ENCODE measurements at places on chromosomes 16 and 17.

DNA sequence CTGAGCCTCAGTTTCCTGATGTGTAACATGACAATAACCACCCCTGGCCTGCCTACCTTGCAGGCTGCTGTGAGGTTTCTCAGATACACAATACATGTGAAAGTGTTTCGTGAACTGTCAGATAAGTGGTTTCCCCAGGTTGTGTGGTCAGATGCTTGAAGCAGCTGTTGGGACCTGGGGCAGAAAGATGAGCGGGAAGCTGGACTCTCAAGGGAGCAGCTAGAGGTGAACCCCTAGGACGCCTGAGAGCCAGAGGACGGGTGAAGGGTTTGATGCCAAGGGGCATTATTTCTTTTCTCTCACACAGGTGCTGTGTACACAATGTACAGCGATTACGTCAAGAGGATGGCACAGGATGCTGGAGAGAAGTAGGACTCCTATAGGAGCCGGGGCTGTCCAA, 2.3 kb downstream of the HIGD1B start:
- DNase-seq, result no peak

- no peak for DNase-seq
These were observed 25.9 kb upstream of the TNFRSF13B start for GRCh38 chr17:16997514-16998429.

- DNase-seq, result no peak
These were observed 15.9 kb upstream of the ICAM2 start for GRCh38 chr17:64036198-64036922.

- no peak for DNase-seq
These were observed 2.3 kb downstream of the FDXR start for GRCh38 chr17:74870512-74870911.

DNA sequence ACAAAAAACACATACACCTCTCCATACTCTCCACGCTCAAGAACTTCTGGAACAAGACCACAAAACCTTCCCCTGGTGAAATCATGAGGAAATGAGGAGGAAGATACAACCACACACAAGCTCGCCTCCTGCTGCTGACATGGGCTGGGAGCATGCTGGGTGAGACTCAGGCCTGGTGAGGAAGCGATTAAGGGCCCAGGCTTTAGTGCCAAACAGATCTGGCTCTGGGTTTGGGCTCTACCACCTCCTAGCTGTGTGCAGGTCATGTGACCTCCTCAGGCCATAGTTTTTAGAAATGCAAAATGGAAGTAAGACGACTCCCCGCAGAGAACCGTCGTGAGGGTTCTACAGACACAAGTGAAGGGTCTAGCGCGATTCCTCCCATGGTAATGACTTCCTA, 41.3 kb downstream of the VAC14 start:
- DNase-seq, result no peak

DNA sequence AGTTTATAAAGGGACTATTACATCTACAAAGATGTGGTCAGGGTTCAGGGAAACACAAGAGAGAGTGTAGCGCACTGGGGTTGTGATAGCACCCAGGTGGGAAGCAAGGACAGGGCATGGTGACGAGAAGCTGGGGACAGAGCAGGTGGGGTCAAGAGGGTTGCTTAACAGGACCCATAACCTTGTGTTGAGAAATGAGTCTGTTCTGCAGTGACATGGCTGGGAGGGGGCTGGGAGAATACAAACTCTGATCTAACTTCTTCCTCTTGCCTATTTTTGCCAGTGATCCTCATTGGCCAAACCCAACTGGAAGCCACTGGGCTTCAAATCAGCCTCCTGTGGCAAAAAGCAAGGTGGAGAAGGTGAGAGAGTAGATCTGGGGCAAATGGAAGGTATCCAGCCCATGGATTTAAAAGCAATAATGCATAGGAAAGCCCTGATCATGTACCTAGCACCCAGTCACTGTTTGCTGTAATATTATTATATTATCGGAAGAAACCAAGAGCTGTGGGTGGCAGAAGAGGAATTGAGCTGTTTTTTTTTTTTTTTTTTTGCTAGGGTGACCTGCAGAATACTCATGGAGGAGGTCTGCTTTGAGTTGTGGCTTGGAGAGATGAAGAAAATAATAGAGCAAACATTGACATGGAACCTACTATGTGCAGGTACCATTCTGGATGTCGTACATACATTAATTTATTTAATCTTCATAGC, 76.9 kb upstream of the ZFHX3 start:
- no peak for DNase-seq

DNA sequence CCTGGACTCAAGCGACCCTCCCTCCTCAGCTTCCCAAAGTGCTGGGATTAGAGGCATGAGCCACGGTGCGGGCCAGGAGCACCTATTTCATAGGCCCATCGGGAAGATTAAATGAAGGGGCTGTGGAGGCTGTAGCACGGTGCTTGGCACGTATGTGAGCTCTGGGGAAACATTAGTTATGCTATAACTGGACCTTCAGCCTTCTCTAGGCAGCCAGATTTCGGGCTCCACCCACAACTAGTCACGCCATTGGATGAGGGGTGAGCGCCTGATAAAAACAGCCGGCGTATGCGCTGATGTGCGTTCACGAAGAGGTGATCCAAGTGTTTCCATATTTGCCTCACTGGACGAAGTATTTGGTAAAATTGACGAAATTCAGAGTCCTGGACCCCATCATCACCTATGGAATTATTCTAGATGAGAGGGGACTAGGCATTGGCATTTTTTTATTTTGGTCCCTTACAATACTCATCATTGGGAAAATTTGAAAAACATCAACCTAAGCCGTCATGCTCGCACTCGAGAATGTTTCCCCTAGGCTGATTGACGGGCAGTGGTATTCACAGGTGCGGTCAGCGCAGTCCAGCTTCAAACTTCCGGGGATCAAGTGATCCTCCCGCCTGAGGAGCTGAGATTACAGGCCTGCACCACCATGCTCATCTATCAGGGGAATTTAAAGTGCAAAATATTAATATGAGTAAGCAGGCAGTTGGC, 1.8 kb upstream of the ANKRD11 start:
- DNase-seq, result no peak

DNA sequence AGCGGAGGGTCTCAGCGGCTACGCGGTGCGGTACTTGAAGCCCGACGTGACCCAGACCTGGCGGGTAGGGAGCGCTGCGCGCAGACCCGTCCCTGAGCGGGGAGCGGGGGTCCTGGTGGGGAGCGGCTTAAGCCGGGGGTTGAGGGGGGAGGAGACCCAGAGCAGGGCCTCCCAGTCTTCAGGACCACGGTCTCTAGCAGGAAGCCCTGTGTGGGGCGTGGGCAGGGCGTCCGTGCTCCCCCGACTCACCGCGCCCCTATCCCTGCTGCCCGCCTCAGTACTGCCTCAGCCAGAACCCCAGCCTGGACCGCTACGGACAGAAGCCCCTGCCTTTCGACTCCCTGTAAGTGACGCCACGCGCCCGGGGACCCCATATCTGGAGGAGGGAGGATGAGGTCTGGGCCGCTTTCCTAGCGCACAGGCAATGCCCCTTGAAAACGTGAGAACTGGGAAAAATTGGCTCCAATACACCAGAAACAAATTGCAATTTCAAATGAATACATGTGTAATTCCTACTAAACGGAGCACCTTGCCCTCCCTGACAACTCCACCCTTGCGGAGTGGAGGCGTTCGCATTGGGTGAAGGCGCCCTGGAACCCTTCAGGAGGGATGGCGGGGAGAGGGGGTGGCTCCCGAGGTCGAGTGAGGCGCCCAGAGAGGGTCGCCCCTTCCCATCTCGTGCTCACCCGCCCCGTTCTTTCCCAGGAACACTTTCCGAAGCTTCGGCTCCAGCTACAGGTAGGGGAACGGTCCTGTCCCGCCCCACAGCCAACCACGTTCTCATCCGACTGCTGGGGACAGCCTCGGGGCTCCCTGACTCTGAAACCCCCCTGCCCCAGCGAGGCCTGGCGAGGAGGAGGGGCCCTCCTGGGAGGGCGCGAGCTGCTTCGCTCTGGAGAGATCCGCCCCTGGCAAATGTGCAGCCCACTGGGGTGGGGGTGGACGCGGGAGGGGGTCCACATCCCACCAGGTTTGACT, 14.6 kb upstream of the CNGB1 start:
- DNase-seq, result no peak
